ENCODE measurements at places on chromosomes 2 and 18.

DNA sequence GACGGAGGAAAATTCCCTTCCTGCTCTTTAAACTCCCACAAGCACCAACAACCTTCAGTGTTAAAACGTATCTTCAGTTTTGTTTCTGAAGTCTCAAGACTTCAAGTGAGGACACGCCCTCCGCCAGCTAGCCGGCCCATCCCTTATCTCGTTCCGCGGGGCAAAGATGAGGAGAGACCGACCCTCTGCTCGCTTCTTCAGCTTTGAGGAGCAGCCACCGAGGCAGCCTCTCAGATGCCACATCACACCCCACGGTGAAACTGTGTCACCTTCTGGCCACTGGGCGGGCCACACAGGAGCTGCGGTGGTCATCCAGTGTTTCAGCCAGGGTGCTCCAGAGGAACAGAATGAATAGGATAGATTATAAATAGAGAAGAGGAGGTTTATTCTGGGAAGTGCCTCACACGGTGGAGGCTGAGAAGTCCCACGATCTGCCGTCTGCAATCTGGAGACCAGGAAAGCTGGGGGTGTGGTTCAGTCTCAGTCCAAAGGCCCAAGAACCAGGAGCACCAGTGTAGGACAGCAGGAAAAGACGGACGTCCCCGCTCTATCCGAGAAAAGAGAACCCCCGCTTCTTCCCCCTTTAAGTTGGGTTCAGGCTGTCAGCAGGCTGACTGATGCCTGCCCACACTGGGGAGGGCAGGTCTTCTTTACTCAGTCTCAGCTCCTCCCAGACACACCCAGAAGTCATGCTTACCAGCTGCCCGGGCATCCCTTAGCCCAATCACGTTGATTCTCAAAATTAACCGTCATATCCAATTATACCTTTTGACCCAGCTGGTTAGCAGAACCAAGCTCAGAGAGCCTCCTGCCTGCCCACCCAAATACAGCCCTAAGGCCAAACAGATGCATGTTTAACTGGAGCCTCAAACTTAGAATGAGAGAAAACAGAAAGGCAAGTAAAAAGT lies 399.7 kb upstream of the ID2 start:
- DNase-seq, result no peak

DNA sequence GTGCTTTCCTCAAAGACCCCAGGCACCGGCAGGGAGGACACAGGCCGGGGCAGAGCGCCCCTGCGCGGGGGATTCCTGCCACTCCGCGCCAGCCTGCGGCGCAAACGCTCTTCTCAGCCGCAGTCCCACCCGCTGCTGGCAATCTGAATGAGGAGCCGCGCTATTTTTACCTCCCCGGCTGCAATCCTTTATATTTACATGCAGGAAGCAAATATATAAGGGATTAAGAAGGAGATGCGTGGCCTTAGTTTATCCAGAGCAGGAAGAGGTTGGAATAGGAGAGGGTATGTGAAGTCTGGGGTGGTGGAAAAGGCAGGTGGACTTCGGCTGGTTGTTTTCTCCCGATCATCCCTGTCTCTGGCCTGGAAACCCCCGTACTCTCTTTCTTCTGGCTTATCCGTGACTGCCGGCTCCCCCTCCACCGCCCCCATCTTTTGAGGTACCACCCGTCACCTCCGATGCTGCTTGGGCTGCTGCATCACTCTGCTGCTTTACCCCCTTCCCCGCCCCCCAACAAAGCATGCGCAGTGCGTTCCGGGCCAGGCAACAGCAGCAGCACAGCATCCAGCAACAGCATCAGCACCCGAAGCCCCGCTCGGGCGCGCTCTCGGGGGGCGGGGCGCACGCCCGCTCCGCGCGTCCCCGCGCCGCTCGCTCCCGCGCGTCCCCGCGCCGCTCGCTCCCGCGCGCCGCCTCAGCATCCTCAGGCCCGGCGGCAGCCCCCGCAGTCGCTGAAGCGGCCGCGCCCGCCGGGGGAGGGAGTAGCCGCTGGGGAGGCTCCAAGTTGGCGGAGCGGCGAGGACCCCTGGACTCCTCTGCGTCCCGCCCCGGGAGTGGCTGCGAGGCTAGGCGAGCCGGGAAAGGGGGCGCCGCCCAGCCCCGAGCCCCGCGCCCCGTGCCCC lies at the start of gene ADAM23:
TSS of gene ADAM23 (plus strand) at position 700 of the 902 bp plus-strand sequence. CDS start 335 bp downstream, outside the sequence.
- peak; percentile 92 for DNase-seq

DNA sequence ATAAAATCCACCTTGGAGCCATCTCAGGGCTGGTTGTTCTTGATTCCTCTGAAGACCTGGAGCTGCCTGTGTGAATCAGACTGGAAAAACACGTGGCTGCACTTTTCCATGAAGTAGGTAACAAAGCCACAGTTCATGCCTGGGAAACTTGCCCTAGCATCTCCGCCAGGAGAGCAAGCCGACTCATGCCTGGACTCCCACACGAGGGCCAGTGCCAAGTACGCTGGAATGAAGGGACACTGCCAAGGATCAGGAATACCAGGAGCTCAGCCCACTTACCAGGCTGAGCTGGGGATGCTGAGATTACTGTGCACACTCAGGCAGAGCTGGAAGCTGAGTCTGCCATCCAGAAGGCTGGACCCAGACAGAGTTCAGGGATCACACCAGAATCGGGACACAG lies 10.9 kb upstream of the FHL2 start:
- DNase-seq, result peak; percentile 18

- DNase-seq, result no peak
Observed at GRCh38 chr18:35406666-35407065, 29.5 kb upstream of the ZNF396 start.

GRCh38 chr18:29982218-29982617 lies 1060.3 kb downstream of the DSC3 start:
- no peak for DNase-seq

DNA sequence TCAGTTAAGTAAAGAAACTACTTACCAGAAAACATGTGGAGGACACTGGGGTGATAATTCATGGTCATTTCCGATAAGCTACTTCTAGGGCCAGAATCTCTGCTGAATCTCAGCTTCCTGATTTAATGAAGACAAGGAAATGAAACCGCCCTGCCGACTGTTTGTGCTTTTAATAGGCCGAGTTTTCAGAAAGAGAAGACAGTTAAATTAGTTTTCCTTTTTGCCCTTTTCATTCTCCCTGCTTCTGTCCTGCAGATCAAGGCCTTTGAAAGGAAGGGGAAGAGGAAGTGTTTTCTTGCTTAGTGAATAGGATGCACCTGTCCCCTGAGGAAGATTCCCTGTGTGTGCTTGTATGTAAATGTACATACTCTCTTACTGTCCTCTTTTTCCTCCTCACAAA lies 126.6 kb downstream of the SH3RF3 start:
- DNase-seq, result peak; percentile 36

DNA sequence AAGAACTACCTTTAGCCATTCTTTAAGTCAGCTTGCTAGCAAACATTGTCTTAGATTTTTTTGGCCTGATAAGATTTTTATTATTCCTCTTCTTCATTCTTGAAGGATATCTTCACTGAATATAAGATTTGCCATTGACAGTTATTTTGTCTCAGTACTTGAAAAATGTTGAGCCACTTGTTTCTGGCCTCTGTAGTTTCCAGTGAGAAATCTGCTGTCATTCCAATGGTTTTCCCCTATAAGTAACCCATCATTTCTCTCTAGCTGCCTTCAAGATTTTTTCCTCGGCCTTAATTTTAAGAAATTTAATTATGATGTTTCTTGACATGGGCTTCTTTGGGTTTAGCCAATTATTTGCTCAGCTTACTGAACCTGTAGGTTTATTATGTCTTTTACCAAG lies 32.6 kb downstream of the ACOXL start:
- DNase-seq, result no peak

GRCh38 chr18:23703057-23703986 lies 14.1 kb downstream of the LAMA3 start:
- DNase-seq, result peak; percentile 2

GRCh38 chr2:231191896-231192872 lies 6.2 kb upstream of the ARMC9 start:
- DNase-seq, result no peak

GRCh38 chr18:80231151-80231550 lies 16.2 kb downstream of the PARD6G start:
- no peak for DNase-seq

GRCh38 chr2:30695749-30696148 lies 111.5 kb downstream of the CAPN13 start:
- no peak for DNase-seq

DNA sequence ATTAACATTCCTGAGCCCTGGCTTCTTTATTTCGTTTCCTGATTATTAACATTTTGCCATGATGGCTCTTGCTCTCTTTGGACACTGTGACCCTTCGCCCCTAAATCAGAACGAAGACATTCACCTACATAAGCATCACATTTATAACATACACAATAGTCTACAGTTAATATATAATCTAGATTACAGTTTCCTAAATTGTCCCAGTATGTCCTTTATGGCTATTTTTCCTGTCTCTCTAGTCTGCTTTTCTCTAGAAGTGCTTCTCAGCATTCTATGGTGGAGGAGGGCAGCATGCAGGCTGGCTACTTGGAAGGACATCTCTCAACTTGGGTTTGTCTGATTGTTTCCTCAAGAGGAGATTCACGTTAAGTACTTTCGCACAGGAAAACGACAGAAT lies 49.9 kb downstream of the FAM210A start:
- DNase-seq, result no peak

DNA sequence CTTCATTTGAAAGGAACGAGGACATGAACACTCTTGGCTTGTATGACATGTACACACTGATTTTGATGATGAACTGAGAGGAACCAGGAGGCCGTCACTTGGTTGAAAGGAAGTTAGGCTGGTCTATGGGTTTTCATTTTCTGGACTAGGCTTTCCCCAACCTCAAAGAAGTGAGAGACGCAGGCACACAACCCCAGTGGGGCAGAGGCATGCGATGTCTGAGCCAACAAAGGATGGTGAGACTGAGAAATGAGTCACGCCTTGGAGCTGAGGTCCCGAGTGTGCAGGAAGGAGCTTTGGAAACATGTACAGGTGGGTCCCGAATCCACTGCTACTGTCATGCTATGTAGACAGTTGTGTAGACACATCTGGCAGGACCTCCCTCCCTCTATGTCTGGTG lies 24.1 kb downstream of the SIGLEC15 start:
- DNase-seq, result no peak

DNA sequence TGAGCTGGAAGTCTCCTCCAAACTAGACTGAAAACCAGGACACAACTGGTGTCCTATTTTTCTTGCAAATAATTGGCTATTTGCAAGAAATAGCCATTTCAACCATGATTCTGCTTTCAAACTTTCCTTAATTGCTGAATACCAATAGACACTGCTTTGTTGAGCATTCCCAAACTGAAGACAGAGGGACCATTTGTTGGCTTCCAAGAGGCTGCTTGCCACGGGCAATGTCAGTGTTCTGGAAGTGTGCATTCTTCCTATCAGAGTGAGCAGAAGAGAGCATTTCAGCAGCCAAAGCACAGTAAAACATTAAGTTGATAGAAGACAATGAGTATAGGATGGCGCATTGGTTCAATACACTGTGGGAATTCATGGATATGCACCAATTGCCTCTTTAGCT lies 360.5 kb upstream of the RGPD4 start:
- DNase-seq, result no peak

GRCh38 chr2:69012310-69013141 lies 453 bp upstream of the ANTXR1 start:
- peak; percentile 72 for DNase-seq

DNA sequence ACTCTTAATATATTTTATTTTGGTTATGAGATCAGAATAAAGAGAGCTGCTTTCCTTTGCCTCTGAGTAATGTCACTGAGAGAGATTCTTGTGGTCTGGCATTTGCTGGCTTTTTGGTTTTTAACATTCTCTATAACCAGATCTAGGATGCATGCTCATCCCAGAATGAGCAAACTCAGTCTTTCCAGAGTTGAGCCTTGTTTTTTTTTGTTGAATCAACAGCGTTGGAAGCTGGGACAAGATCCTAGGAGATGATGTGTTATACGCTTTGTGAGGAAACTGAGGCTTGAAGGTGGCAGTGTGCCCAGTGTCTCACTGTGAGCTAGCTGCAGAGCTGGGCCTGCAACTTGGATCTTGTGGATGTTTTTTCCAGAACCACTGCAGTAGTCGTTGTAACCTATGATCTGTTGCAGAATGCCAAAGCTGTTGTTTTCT lies 19.5 kb downstream of the MYO1B start:
- no peak for DNase-seq

DNA sequence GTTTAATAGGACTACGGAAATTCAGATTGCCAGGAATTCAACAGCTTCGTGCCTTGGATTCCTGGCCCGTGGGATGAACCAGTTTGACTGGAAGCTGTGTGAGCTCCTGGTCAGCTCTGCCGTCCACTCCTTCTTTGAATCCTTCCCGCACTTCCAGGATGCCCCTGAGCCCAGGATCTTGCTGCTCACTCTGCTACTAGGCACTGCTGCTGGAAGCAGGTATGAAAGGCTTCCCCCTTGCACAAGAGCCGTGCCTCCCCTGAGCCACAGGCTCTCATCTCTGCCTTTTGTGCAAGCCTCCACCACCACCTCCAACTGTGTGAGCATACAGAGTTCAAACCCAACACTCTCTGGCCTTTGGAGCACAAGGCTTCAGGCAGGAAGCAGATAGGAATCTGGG lies 34.9 kb downstream of the EN1 start:
- DNase-seq, result no peak

GRCh38 chr18:75904416-75904815 lies 476.9 kb upstream of the SMIM21 start:
- DNase-seq, result no peak

GRCh38 chr2:229071292-229071976 lies 199.7 kb downstream of the PID1 start:
- no peak for DNase-seq

GRCh38 chr2:217993817-217994463 lies 8.9 kb downstream of the TNS1 start:
- DNase-seq, result no peak

GRCh38 chr2:241147336-241147735 lies 1.9 kb downstream of the PASK start:
- DNase-seq, result no peak

- peak; percentile 58 for DNase-seq
Observed at GRCh38 chr2:173210270-173211196, 134.9 kb downstream of the MAP3K20 start.

DNA sequence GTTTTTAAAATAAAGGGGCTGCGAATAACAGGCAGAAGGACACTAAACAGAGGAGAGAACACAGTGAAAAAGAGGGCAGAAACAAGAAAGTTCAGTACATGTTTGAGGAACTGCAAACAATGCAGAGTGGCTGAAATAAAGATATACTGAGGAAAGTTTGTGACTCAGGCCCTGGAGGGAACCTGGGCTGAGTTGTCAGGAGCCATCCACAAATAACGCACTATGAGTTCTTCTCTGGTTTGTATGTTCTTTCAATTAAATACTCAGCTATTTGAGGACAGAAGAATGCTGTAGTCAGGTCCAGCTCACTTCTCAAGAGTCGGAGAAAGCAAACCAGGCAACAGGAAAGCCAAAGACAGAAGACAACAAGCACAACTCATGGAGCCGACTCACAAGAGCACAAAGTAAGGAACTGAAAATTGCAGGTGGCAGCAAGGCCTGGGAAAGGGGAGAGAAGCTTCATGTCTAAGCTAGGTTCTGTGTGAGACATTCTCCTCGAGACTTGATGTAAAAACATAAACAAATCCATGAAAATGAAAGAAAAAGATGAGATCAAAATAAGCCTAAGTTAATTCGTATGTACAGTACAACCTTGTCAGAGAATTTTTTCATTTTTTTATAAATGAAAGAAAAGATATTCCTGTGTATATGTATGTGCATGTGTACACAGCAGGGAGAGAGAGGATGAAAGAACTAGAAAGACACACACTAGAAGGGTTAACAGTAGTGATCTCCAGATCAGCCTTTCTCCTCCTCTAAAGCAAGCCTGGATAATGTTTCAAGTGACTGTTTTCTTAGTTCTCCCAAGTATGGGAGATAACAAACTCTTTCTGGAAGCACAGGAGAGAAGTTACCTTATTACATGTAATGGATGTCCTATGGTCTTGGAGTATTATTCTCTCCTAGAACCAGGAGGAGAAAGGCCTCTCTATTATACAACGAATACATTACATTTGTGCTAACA lies 41.5 kb downstream of the CHN1 start:
- DNase-seq, result no peak
